Colonic mucosa (tissue), 4 donors: ENCODE measurements at places on chromosomes 12 and 14.
A peak's percentile ranks its signal among the peaks of the same experiment; 100 is the strongest.

DNA sequence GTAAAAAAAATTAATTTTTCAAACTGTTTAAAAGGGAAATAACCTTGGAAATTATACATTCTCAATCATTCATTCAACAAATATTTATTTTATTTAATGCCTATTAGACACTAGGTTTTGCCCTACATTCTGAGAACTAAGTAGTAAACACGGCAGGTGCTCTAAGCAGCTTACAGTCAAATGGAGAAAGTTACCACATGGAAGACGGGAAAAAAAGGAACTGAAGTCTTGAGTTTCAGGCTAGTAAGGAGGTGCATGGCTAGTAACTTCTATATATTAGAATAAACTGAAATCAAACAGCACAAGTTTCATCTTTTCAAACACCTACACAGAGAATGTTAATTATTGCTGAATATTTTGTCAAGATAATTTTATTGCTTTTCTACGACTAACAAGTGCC is 52.9 kb downstream of the C12orf42 start:
- no peaks in the 10 kb centered on the region for H3K36me3 ChIP-seq
- no peak for DNase-seq
- no peak overlapping the region for H3K4me3 ChIP-seq

DNA sequence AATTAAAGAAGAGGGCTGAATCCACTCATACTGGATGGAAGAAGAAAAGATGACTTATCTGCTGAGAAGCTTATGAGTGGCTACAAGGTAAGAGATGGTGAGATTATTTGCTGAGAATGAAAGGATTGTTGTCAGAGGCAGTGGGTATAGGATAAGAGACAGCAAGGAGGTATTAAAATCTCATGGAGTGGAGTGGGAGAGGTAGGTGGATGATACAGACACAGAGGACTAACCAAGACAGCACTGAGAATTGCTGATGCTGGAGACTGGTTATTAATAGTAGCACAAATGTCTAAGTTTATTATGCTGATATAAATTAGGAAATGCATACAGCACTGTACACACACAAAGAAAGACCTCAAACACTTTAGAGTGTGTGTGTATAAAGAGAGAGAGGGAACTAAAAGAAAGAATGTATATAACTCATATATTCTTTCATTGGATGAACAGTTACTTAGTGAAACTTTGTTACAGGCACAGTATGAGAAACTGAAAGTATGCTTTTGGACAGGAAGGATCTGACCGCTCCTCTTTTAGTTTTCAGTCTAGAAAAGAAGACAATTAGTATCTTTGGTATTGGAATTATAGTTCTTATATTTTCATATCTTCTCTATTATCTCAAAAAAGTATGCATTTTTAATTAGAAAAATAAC is 543.1 kb downstream of the LRFN5 start:
- no peaks in the 10 kb centered on the region for H3K27me3 ChIP-seq
- H3K4me1 ChIP-seq: no peaks in the 10 kb centered on the region
- no peak overlapping the region for H3K4me3 ChIP-seq
- no peaks in the 10 kb centered on the region for H3K36me3 ChIP-seq
- DNase-seq: no peak
- no peak overlapping the region for H3K27ac ChIP-seq

GRCh38 chr12:30573145-30573544 is 122.5 kb downstream of the IPO8 start:
- no peak overlapping the region for H3K27ac ChIP-seq
- no peaks in the 10 kb centered on the region for H3K4me1 ChIP-seq
- no peaks in the 10 kb centered on the region for H3K27me3 ChIP-seq
- no peak overlapping the region for H3K4me3 ChIP-seq

GRCh38 chr14:101019541-101019940 is 116.0 kb upstream of the RTL1 start:
- H3K27me3 ChIP-seq: no peaks in the 10 kb centered on the region
- H3K4me3 ChIP-seq: no peak overlapping the region
- no peaks in the 10 kb centered on the region for H3K36me3 ChIP-seq
- no peaks in the 10 kb centered on the region for H3K4me1 ChIP-seq
- H3K27ac ChIP-seq: no peak overlapping the region

DNA sequence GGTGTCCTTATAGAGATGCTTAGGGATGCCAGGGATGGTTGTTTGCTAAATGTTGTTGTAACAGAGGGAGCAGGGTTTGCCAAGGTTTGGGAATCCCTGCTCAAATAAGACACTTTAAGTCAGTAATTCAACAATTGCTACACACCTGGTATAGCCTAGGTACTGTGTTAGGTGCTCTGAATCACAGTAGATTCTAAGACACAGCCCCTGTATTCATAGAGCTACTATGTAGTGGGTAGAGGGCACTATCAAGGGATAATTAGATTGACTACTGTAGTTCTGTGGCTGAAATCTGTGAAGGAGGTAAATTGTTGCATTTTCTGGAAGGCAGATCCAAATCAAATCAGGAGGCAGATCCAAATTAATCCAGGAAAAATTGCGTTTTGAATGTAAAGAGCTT is 149.2 kb downstream of the C12orf75 start:
- H3K4me3 ChIP-seq: no peak overlapping the region
- H3K36me3 ChIP-seq: no peaks in the 10 kb centered on the region
- H3K27ac ChIP-seq: no peak overlapping the region
- no peaks in the 10 kb centered on the region for H3K27me3 ChIP-seq
- no peaks in the 10 kb centered on the region for H3K4me1 ChIP-seq

GRCh38 chr14:64246688-64247087 is 47.5 kb downstream of the ESR2 start:
- no peak overlapping the region for H3K4me3 ChIP-seq
- DNase-seq: no peak
- H3K36me3 ChIP-seq: no peaks in the 10 kb centered on the region
- H3K27me3 ChIP-seq: no peaks in the 10 kb centered on the region
- H3K4me1 ChIP-seq: no peaks in the 10 kb centered on the region

DNA sequence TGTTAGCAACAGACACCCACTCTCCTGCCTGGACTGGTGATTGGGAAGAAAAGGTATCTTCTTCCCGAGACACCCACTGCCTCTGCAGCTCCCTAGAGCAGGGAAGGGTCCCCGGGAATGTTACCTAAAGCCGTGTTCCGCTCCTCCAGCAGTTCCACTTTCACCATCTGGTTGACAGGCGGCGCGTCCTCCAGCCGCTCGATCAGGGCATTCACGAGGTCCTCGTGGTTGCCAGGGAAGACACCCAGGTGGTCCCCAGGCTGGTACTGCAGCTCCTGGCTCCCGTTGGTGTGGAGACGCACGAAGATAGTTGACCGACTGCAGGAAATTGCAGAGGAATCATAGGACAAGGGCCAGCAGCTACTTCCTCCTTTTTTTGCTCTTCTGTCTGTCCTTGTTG is 44.2 kb upstream of the FBXO21 start:
- H3K4me1 ChIP-seq: no peaks in the 10 kb centered on the region
- DNase-seq: no peak
- no peak overlapping the region for H3K4me3 ChIP-seq
- H3K27me3 ChIP-seq: no peaks in the 10 kb centered on the region
- H3K27ac ChIP-seq: no peak overlapping the region

- peaks cover 4% of the 10 kb centered on the region for H3K36me3 ChIP-seq
- no peaks in the 10 kb centered on the region for H3K27me3 ChIP-seq
- H3K27ac ChIP-seq: no peak overlapping the region
- DNase-seq: no peak
- H3K4me1 ChIP-seq: peaks cover 7% of the 10 kb centered on the region
These were observed 596 bp upstream of the ZBTB39 start for GRCh38 chr12:57006809-57007475.

- no peaks in the 10 kb centered on the region for H3K27me3 ChIP-seq
- peak overlapping the region; percentile 0 for H3K27ac ChIP-seq
- H3K36me3 ChIP-seq: no peaks in the 10 kb centered on the region
- peaks cover 23% of the 10 kb centered on the region for H3K4me1 ChIP-seq
These were observed 6.5 kb downstream of the ZBTB1 start for GRCh38 chr14:64510825-64511671.

- H3K36me3 ChIP-seq: no peaks in the 10 kb centered on the region
- no peak overlapping the region for H3K27ac ChIP-seq
- no peaks in the 10 kb centered on the region for H3K4me1 ChIP-seq
- no peak overlapping the region for H3K4me3 ChIP-seq
These were observed 57.1 kb downstream of the SPTLC2 start for GRCh38 chr14:77559381-77559780.

DNA sequence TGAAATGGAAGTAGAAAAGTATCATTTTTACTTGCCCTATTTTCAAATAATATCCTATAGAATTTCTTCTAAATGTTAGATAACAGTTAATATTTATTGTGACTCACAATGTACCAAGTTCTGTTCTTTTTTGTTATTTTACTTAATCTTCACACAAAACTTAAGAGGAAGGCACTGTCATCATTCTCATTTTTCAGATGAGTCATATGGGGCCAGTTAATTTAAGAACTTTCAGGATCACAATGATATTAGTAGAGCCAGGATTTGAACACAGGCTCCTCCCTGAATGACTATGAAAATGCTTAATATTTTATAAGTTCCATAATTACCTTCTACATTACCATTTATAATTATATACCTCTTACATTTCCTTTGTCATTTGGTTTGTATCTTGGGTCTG is 10.4 kb upstream of the TMEM260 start:
- H3K27me3 ChIP-seq: no peaks in the 10 kb centered on the region
- H3K27ac ChIP-seq: no peak overlapping the region
- H3K4me1 ChIP-seq: no peaks in the 10 kb centered on the region

DNA sequence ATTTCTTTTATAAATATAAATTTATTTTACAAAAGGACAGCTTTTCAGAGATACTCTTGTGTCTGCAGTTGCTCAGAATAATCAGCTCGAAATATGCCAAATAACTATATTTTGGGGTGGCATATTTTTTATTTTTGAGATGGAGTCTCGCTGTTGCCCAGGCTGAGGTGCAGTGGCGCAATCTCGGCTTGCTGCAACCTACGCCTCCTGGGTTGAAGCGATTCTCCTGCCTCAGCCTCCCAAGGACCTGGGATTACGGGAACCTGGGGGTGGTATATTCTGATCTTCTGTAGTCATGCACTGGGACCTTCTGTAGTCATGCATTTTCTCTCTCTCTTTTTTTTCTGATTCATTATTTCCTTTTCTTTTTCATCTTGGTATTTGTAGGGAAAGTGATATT is 135.0 kb upstream of the AMIGO2 start:
- H3K27ac ChIP-seq: no peak overlapping the region
- peak overlapping the region; percentile 15 for H3K4me3 ChIP-seq
- H3K36me3 ChIP-seq: no peaks in the 10 kb centered on the region
- no peaks in the 10 kb centered on the region for H3K27me3 ChIP-seq
- H3K4me1 ChIP-seq: no peaks in the 10 kb centered on the region
- DNase-seq: no peak

DNA sequence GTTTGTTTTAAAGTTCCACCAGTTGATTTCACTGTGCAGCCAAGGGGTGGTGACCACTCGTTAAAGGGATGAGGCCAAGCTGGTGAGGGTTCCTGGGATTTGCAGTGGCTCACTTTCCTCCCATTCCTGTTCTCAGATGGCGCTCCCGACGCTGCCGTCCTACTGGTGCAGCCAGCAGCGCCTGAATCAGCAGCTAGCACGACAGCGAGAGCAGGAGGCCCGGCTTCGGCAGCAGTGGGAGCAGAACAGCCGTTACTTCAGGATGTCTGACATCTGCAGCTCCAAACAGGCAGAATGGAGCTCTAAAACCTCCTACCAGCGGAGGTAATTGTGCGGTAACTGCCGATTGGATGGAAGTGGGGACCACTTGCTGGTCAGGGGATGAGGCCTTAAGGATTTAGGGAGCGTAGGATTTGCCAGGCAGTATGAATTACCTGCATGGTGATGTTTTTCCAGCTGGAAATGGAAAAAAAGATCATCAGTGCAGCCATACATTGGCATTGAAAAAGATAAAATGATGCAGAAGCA is 2.9 kb downstream of the TCHP start:
- H3K4me1 ChIP-seq: no peaks in the 10 kb centered on the region
- DNase-seq: no peak
- H3K27ac ChIP-seq: no peak overlapping the region
- no peak overlapping the region for H3K4me3 ChIP-seq

GRCh38 chr12:53601296-53601847 is 24.8 kb downstream of the ATF7 start:
- DNase-seq: no peak
- H3K27me3 ChIP-seq: no peaks in the 10 kb centered on the region
- no peaks in the 10 kb centered on the region for H3K4me1 ChIP-seq
- H3K27ac ChIP-seq: peak overlapping the region; percentile 13

- no peak overlapping the region for H3K4me3 ChIP-seq
- no peaks in the 10 kb centered on the region for H3K4me1 ChIP-seq
- DNase-seq: no peak
These were observed 30.3 kb downstream of the HMGA2 start for GRCh38 chr12:65854629-65855028.

DNA sequence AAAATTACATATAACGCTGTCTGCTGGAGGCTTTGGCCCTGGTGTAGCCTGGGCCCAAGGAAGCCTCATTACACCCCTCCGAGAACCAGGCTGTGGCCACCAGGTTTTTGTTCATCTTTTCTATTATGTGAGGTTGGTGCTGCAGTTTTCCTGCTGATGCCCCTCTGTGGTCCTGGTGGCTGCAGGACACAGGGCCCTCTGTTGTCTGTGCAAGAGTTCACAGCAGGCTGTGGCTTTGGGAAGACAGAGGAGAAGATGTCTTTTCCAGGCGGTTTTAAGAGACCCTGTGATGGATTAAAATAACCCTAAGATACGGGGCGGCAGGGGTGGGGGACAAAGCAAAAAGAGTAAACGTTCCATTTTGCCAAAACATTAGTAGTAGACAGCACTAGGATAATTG is 121.5 kb downstream of the ADGRD1 start:
- no peaks in the 10 kb centered on the region for H3K36me3 ChIP-seq
- no peak overlapping the region for H3K4me3 ChIP-seq
- no peaks in the 10 kb centered on the region for H3K4me1 ChIP-seq
- no peaks in the 10 kb centered on the region for H3K27me3 ChIP-seq
- DNase-seq: no peak

DNA sequence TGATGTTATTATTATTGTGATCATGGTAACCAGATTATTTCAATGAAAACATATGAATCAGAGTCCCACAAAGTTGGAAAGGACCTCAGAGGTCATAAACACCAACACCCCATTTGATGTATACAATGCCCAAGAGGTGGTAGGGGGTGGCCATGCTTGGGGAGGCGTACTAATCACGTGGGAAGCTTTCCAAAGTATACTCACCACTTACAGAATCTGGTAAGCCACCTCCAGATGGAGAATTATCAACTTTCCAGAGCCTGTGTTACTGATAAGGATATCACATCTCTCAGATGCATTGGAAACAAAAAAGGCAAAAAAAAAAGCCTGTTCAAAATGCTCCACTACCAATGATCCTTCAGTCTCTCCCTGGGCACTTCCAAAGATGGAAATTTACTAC is 8.4 kb downstream of the DAD1 start:
- no peaks in the 10 kb centered on the region for H3K27me3 ChIP-seq
- H3K27ac ChIP-seq: no peak overlapping the region
- H3K36me3 ChIP-seq: no peaks in the 10 kb centered on the region
- no peak overlapping the region for H3K4me3 ChIP-seq

DNA sequence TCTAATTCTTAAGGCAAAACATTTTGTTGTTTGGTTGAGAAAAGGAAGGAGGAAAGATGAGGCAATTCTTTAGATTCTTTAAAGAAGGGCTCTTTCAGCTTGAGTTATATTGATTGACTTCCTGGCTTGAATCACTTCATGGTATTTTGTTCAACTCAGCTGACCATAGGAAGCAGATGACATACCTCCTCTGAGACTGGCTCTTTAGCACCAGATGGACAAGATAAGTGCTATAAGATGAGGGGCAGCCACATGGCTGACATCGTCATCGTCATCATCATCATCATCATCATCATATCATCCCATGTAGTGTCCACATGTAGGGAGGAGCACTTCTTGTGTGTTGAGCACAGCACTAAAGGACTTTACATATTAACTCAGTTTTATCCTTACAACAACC is 81.3 kb downstream of the SSPN start:
- peaks cover 5% of the 10 kb centered on the region for H3K4me1 ChIP-seq
- no peak overlapping the region for H3K4me3 ChIP-seq
- no peaks in the 10 kb centered on the region for H3K27me3 ChIP-seq
- no peak overlapping the region for H3K27ac ChIP-seq

GRCh38 chr14:58718226-58719205 is 80.8 kb downstream of the DACT1 start:
- no peak overlapping the region for H3K27ac ChIP-seq
- H3K4me1 ChIP-seq: no peaks in the 10 kb centered on the region
- DNase-seq: no peak
- H3K36me3 ChIP-seq: no peaks in the 10 kb centered on the region
